Nucleus accumbens (tissue), 56 donors: ENCODE measurements at places on chromosomes 13 and 19.

DNA sequence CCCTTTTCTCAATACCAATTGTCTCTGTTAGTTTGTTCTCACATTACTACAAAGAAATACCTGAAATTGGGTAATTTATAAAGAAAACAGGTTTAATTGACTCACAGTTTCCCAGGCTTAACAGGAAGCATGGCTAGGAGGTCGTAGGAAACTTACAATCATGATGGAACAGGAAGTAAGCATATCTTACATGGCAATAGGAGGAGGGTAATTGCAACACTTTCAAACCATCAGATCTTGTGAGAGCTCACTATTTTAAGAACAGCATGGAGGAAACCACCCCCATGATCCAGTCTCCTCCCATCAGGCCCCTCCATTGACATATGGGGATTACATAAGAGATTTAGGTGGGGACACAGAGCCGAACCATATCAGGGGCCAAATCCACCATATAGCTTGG, 1210.1 kb upstream of the SPRY2 start:
- DNase-seq = no peak

- DNase-seq = no peak
Measured at GRCh38 chr19:10003271-10003670, 7.0 kb downstream of the COL5A3 start.

DNA sequence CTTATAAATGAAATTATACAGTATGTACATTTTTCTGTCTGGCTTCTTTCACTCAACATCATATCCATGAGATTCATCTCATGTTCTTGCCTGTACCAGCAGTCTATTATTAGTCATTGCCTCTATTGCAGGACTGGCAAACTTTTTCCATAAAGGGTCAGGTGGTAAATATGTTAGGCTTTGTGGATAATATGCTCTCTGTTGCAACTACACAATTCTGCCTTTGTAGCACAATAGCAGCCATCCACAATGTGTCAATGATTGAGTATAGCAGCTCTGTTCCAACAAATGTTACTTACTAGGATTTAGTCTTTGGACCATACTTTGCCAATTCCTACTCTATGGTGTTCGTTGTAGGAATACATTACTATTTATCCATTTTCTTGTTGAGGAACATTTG, 304.4 kb downstream of the DCT start:
- DNase-seq = no peak

GRCh38 chr19:876780-877314, 16.1 kb downstream of the MED16 start:
- DNase-seq = no peak

DNA sequence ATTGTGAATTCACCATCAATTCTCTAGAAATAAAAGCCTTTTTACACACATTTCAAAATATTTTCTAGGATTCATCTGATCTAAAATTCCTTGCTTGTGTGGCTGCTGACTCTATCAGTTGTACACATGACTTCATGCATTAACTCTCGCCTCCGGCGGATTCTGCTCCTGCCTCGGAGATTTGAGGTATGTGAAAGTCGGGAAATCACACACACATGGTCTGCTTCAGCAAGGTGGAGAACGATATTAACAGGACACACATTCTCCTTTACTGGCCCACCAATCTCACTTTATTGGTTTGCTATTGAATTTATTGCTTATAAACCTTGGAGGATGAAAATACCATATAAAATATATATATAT, 855.7 kb downstream of the SLITRK5 start:
- DNase-seq = no peak

DNA sequence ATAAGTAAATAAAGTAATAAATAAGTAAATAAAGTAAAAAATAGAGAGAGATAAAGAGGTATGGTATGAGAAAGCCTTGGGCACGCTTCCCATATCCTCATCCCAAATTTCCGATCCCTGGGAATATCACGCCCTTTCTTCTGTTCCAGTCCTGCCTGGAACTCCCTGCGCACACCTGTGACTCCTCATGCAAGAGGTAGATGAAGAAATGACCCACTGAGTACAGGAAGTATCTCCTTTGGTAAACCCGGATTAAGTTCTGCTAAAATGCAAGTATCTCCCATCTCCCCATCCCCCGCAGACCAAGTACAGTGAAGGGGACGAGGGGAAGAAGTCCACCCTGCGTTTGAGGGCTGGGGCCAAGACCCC, 399 bp upstream of the ZNF136 start:
- no peak for DNase-seq

DNA sequence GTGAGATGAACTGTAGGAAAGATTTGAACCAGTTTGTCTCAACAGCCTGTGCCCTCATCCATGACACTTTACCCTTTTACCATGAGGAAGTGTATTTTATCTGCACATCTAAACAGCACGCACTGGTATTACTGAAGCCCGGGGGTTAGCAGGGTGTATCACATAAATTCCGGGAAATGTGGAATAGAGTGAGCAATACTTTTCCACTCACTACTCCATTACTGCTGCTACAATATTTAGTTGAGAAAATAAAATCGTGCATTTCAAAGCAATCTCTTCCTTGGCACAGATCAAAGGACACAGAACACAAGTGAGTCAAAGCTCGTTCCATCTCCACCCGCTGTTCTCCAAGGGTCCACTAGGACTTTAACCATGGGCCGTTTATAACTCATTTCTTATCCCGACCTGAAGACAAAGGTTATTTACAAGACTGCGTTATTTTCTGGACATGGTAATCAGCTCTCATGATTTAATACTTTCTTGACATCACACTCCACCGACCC, 35.2 kb downstream of the STK24 start:
- DNase-seq = no peak

DNA sequence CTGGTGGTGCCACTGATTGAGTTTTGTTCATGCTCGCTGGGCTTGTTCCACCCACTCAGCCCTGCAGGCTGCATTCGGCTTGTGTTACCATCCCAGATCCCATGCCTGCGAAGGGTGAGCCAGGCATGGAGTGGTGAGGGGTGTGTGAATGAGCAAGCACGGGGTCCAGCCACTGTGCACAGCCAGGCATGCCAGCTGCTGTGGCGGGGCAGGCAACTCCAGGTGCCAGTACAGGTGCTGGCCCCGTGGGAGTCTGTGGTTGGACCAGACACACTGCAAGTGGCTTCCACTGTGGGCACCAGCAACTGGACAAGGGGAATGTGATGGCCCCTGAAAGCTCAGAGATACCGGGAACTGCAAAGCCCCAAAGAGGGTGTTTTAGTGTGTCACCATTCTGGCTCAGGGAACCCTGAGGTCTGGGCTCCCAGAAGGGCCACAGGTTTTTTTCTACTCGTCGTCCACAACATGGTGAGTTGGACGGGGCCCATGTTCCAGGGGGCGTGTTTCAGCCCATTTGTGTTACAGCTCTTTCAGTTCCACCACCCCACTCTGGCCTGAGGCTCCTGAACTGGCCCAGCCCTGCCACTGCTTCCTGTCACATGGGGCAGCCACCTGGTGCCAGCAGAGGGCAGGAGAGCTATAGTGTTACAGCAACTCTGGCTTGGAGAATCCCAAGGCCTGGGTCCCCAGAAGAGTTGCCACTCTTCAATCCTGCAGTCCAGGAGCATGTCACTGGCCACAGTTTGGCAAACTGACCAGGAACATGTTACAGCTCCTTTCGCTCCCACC, 217.0 kb upstream of the OBI1 start:
- no peak for DNase-seq

GRCh38 chr13:70108356-70109105, at the start of gene KLHL1:
Gene KLHL1 (minus strand): TSS chr13:70108452. CDS start chr13:70107699, 753 bp downstream.
- no peak for DNase-seq

- no peak for DNase-seq
Measured at GRCh38 chr19:43644181-43644580, 4.5 kb upstream of the CADM4 start.

DNA sequence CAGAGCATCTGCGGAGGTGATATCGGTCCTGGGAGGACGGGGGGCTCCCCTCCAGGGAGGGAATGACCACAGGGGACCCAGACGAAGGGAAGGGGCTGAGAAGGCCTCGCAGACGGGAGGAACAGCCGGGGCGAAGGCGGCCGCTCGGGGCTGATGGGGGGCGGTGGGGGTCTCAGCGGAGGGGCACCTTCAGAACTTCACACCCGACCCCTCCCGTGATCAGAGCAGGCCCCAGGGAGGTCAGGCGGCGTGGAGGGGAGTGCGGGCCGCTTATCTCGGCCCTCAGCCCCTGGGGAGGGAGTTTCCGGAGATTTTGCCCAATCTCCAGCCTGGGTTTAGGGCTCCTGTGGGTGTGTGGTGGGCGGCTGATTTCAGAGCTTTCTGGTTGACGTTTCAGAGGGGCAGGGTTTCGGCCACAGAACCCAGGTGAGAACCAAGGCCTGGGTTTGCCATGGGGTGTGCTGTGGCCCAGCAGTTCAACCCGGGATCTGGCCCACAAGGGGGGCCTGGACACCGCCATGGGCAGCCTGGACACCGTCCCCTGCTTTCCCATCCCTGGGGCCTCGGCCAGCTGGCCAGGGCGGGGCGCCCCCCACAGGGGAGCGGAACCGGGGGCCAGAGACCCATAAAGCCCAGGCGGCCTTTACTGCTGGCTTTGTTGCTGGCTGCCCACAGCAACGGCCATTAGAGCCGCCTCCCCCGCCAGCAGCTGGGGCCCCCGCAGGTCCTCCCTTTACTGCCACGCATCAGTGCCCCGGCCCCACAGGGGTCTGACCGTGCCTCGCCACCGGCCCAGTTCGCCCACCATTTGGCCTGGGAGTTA, 29.0 kb downstream of the ARID3A start:
- no peak for DNase-seq

DNA sequence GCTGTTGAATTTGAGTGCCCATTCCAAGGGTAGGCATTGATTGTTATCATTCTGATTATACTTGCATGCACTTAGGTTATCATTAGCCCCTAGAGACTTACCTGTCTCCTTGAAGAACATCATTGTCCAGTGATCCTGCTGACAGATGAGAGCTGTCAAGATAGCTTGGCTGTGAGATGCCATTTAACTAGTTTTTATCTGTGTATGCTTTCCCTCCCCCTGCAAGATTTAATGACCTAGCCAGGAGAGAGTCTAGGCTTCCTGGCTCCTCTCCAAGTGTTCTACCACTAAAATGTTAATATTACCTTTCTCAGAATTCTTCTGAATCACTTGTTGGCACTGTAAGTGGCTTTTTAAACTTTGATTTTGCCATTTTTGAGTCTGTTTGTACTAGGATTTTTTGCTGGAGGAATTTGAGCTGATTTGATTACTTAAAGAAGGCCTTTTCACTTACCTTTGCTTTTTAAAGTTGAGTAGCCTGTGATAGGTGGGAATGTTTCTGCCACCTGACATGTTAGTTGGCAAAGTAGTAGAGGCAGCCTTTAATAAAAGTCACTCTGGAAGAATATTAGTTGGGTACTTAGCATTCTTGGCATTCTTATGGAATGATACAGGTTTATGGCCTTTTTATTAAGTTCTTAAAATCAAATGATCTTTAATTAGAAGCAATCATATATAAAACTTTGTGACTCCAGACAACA, 41.1 kb downstream of the ARHGAP35 start:
- no peak for DNase-seq

GRCh38 chr13:73556128-73556527, 497.3 kb downstream of the KLF5 start:
- DNase-seq = no peak

DNA sequence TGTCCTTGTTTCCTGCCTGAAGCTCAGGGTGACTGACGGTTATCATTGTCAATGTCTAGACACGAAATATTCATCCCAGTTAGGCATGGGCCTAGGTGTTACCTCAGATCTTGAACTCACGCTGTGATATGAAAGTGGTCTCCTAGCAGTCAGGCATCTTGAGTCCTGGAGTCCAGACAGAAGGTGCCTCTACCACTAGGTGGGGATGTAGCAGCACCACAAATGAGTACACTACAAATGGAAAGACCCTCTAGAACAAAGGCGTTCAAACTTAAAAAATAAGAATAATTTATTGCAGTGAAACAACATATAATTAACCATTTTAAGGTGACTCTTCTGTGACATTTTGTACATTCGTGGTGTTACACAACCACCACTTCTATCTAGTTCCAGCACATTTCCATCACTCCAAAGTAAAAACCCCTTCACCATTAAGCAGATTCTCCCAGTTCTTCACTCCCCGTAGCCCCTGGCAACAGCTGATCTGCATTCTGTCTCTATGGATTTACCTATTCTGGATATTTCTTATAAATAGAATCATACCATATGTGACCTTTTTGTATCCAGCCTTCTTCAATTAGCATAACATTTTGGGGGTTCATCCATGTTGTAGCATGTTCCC, 11.9 kb upstream of the FRY start:
- DNase-seq = peak; percentile 32

- no peak for DNase-seq
Measured at GRCh38 chr19:3982701-3983541, 2.3 kb downstream of the EEF2 start.

DNA sequence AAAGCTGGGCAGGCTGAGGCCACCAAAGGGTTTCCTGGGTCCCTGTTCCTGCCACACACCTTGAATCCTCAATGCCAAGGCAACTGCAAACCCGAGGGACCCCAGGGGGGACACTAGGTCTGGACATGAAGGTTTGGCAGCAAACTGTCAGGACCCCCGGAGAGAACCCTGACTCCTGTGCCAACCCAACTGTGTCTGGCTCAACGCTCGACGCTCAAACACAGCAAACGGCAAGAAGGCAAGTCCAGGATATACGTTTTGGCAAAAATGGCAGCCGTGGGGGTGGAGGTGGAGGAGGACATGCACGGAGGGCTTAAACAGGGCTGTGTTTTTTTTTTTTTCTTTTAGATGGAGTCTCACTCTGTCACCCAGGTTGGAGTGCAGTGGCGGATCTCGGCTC, 73.0 kb downstream of the GADD45B start:
- DNase-seq = no peak

DNA sequence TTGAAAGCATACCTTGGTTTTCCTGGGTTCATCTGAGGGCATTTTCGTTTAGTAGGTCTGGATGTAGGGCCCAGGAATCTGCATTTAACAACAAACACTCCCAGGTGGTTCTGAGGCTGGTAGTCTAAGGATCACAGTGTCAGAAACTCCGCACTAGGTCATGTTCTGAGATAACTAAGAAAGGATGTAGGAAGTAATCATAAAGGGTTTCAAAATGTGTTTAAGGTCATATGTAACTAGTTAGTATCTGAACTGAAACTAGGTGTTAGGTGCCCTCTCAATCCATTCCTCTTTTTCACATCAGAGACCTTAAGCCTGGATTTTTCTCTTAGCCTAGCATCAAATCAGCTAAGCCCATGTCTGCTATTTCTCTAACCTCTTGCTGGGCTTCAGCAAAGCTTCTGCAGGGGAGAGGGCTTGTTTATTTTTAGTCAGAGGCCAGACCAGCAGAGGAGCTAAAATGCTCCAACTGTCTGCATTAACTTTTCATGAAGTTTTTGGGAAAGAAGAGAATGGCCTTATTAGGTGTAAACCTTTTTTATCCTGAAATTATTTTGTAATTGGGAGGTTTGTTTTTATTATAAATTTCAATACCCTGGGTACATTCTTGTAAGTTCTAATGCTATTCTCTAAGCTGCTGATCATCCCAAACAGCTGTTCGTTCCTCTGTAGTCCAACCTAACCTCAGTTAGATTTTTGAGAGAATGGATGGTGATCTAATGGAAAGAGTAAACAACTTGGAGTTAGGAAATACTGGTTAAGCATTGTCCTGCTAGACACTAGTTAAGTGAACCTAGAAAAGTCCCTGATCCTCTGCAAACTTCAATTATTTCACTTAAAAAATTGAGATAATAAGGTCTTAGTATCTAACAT, 262.8 kb upstream of the RFC3 start:
- DNase-seq = no peak

GRCh38 chr19:4447327-4448146, 10.1 kb downstream of the UBXN6 start:
- DNase-seq = no peak

- no peak for DNase-seq
Measured at GRCh38 chr19:5828661-5829566, 10.6 kb downstream of the FUT6 start.
